SIG-M5 (cell line): ENCODE measurements at places on chromosomes 5 and 9.

DNA sequence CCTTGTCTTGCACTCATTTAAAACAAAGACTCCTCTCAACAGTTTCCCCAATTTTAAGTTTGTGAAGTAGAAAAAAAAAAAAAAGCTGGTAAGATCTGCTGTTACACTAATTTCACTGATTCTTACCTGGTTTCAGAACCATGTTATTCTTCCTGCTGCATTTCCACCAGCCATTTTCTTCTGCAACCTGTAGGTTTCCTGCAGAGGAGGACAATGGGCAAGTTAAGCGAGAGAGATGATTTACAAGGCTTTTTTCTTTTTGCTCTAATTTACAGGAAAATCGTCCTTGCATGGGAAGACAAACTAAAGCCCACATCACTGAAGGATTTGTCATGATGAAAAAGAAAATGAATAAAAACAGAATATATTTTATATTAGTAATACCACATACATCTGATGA is 86.0 kb upstream of the SMARCA2 start:
- no peak for DNase-seq

DNA sequence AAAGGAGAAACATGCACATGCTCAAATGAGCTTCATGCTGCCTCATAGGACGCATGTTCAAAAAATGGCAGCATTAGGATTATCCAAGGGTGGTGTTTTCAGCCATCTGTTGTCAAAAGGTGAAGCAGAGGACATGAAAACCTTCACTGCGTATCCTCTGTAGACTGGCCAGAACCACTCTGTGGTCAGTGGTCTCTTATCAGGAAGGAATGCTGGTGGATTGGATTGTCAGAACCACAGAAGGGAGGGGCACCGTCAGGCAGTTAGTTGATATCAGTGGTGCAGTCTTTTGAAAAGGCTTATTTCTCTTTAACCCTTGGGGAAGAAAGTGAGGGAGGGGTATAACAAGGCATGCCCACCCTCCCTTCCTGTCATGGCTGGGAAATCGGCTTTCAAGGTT is 100.1 kb downstream of the FBXL7 start:
- DNase-seq = no peak

DNA sequence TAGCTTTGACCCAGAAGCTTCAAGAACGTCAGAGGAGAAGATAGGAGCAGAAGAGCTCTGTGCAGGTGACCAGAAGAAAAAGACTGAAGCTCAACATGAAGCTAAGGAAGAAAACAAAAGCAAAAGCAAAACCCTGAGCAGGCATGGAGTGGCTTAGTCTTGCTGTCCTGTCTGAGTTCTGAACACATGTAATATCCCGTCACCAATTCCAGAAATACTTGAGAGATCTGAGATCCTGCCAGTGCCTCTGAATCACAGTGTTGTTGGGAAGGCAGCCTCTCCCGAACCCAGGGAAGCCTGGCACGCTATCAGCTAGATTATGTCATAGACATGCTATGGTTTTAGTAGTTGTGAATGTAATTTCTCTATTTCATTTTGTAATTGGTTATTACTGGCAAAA is 235.7 kb downstream of the ICE1 start:
- DNase-seq = no peak

- DNase-seq = no peak
Measured at GRCh38 chr9:127569886-127570401, 42.1 kb upstream of the STXBP1 start.

DNA sequence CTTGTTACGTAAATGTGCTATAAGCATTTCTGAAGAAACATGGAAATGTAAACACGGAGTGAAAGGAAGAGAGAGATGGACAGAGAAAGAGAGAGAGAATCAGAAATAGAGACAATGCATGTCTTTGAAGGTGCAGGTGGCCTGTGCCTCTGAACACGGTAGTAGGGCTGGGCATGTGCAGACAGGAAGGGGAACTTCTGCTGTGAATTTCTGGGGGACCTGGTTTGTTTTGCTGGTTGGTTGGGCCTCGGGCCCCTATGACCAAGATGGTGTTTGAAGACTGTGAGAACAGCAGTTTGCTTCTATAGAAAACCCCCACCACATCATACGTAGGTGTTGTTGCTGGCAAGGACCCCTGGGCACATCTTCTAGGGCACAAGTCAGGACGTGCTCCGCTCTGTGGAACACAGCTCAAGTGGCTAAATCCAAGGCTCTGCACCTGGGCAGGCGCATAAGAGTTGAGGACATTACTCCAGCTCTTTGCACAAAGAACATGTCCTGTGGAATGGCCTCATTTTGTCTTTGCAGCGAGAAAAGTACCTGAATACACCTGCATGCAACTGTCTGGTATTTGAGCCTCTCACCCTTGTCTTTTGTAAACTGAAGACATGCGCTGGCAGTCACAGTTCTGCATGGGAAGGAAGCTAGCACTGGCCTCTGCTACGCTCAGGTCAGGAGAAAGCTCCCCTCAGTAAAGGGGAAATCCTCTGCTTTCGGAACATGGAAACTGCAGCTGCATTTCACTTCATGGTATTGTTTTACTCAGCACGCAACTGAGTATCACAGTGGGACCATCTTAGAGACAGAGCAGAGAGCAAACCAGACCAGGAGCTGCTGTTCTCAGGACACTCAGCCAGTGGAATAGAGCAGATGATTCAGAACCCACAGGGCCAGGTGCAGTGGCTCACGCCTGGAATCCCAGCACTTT is 2.7 kb downstream of the OR2V2 start:
- no peak for DNase-seq

GRCh38 chr9:76322810-76323209 is 71.4 kb downstream of the RFK start:
- no peak for DNase-seq

- DNase-seq = no peak
Measured at GRCh38 chr5:179113143-179113530, 53.0 kb downstream of the ZNF354C start.

GRCh38 chr5:66967826-66968262 is 228.8 kb downstream of the CD180 start:
- DNase-seq = no peak

- no peak for DNase-seq
Measured at GRCh38 chr5:172659909-172660628, 19.0 kb downstream of the NEURL1B start.

GRCh38 chr9:4939118-4939561 is 45.9 kb upstream of the JAK2 start:
- DNase-seq = peak; percentile 88

- no peak for DNase-seq
Measured at GRCh38 chr5:93665648-93666047, 75.8 kb downstream of the POU5F2 start.

DNA sequence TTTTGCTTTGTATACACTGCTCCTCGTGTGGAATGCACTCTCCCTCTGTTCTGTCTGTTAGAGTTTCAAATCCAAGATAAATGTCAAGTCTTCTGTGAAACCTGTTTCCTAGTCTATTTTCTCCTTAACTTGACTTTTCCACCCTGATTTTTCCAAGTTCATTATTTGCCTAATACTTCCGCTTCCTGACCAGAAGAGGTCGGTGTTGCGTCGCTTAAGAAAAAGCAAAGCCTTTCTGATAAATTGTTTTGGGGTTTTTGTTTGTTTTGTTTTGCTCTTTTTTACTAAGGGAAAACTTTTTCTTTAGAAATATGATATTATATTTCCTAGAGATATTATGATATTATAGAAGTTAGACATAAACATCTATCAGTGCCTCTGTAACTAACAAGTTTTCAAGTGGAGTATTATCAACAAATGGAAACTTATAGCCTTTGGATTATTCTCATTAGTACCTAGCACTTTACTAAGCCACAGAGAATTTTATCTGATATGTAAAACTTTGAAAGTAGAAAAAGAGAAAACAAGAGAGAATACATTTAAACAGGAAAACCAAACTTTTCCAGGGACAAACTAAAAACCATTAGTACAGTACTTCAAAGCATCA is 55.8 kb downstream of the PHAX start:
- no peak for DNase-seq

GRCh38 chr9:34591248-34591916 is 1.9 kb upstream of the CNTFR start:
- DNase-seq = no peak

GRCh38 chr5:138573949-138574670 is 1.1 kb downstream of the HSPA9 start:
- no peak for DNase-seq

DNA sequence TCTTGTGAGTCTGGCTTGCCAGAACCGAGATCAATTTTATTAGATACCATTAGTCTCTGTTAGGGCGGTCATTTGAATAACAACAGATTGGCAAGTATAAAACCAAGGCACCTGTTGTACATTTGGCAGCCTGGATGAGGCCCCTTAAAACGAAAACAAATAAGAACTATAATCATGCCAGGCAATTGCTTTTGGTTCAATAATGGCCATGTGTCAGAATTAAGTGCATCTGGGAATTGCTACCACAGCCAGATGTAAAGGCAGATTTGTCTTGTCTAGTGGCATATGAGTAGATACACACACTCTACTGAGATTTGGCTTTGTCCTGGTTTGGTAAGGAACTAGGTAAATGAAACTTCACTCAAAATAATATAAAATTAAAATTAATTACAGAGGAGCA is 1046.2 kb upstream of the DMAC1 start:
- no peak for DNase-seq

GRCh38 chr9:35423499-35423898 is 66.4 kb upstream of the RUSC2 start:
- DNase-seq = no peak

- DNase-seq = no peak
Measured at GRCh38 chr5:2006193-2006970, 123.7 kb upstream of the IRX4 start.
